ENCODE measurements at places on chromosomes 12 and 14.

DNA sequence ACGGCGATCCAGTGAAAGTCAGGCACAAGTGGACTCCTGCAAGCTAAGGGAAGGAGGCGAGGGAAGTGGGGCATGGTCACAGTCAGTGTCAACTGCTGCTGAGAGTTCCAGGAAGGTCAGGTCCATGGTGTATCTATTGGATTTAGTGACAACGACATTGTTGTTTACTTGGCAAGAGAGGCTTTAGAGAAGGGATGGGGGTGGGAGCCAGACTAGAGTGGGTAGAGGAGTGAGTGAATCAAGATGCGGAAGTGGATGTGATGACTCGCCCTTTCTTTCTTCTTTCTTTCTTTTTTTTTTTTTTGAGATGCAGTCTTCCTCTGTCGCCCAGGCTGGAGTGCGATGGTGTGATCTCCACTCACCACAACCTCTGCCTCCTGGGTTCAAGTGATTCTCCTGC, 12.5 kb downstream of the P2RX7 start:
- DNase-seq = no peak

DNA sequence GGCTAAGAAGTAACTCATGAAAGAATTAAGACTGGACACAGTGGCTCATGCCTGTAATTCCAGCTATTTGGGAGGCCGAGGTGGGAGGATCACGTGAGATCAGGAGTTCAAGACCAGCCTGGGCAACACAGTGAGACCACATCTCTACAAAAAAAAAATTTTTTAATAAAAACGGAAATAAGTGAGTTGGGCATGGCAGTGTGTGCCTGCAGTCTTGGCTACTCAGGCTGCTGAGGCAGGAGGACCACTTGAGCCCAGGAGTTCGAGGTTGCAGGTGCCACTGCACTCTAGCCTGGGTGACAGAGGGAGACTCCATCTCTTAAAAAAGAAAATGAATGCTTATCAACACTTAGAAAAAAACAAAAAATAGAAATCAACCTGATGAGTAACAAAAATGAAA, 117.7 kb downstream of the CALM1 start:
- no peak for DNase-seq

DNA sequence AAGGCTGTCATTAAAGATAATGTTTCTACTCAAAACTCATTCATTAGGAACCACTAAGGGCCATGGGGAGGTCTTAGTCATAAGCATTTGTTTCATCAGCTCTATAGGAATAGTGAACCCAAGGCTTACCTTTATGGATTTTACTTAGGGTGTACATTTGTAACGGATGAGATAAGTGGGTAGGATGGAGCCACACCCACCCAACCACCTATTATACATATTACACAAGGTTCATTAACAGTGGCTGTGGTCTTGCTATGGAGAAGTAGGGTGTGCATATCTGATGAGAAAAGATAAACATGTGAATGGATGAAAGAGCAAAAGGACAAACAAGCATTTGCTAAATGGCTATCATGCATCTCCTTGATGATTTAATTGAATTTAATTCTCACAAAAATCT, 39.6 kb upstream of the ITPR2 start:
- DNase-seq = no peak

DNA sequence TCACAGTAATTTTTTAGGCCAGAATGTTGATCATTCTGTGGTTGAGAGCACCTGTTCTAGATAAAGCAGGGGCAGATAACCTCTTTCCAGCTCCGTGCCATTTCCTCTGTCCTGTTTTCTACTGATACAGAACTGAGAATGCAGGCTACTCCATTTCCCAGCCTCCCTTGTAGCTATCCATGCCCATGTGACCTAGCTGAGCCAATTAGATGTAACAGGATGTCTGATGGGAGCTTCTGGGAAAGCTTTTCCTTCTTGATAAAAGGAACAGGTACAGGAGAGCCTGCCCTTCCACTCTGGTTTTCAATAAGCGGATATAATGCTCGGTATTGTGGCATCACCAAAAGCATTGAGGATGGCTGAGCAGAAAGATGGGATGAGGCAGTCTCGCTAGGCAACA, 54.2 kb downstream of the LRRC74A start:
- DNase-seq = no peak

DNA sequence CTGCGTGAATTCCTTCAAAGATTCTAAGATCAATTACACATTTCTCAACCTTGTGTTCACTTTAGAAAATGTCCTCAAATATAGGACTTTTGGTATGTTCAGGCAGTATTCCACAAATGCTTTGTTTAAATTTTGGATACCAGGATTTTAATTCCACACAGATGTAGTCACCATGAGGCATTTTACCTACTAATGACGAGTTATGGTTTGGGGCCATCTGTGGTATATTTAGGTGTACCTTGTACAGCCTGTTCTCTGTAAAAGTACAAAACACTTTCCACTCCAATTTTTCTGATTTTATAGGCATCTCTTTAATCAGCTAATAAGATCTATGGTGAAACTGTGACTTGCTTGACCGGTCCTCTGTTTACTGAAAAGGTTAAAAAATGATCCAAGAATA, 275.7 kb upstream of the PRICKLE1 start:
- DNase-seq = no peak
